ENCODE measurements at places on chromosomes 7 and 10. TPM values are rescaled to one million over a fixed set of nuclear protein-coding genes. Genes with fewer than 3 reads are reported as not detected.

The MSMB gene
- not detected for total RNA-seq

The VPS37D gene
- total RNA-seq: 0.34 TPM

The GSTO2 gene
- 1.4 TPM for total RNA-seq

The CBX3 gene
- 275 TPM for total RNA-seq

The SGCE gene
- total RNA-seq: 2.0 TPM

The DENND2A gene
- not detected for total RNA-seq

The FAM13C gene
- total RNA-seq: not detected

The CHRM2 gene
- not detected for total RNA-seq

The SKAP2 gene
- 9.2 TPM for total RNA-seq

The EFCAB10 gene
- not detected for total RNA-seq

The IKZF1 gene
- total RNA-seq: 360 TPM

The PSD gene
- 10.6 TPM for total RNA-seq

The SVOPL gene
- total RNA-seq: not detected

The IFIT1B gene
- not detected for total RNA-seq

The MOGAT3 gene
- total RNA-seq: not detected

DNA sequence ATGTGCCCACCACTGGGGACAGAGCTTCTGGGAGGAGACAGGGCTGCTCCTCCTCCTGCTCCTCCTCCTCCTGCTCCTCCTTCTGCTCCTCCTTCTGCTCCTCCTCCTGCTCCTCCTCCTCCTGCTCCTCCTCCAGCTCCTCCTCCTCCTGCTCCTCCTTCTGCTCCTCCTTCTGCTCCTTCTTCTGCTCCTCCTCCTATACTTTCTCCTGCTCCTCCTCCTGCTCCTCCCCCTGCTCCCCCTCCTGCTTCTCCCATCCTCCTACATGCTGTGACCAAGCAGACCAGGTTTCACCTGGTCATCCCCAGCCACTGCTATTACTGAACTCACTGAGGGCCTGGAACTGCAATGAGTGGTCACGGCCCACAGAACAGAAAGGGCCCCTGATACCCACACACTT lies 154.0 kb upstream of the PPP2R2D start:
- H3K27me3 ChIP-seq: no peaks in the 10 kb centered on the region
- H3K4me3 ChIP-seq: no peak overlapping the region

- no peak for DNase-seq
- H3K27me3 ChIP-seq: no peaks in the 10 kb centered on the region
- H3K36me3 ChIP-seq: no peaks in the 10 kb centered on the region
- no peak overlapping the region for H3K27ac ChIP-seq
Measured at GRCh38 chr7:101950450-101951119, 133.2 kb downstream of the CUX1 start.

DNA sequence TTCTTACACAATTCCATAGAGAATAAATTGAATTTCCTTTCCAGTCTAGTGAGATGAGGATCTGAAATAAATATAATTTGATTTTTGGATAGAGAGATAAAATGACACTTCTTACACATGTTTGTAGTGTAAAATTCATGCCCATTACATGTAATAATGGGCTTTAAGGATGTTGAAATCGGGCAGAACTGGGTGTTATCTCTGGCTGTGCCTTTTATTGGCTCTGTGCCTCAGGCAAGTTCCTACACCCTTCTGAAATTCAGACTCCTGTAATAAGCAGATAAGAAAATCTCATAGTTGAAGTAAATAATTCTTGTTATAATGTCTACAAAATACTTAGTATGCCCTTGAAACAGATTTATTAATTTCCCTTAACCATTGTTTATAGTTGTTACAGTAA lies 125.6 kb downstream of the SEMA3A start:
- DNase-seq: no peak
- H3K4me1 ChIP-seq: peaks cover 9% of the 10 kb centered on the region
- no peaks in the 10 kb centered on the region for H3K27me3 ChIP-seq
- no peak overlapping the region for H3K4me3 ChIP-seq
- H3K36me3 ChIP-seq: no peaks in the 10 kb centered on the region

GRCh38 chr7:102284891-102285539 lies 1.7 kb upstream of the SH2B2 start:
- no peak for DNase-seq
- peaks cover 5% of the 10 kb centered on the region for H3K4me1 ChIP-seq
- no peak overlapping the region for H3K27ac ChIP-seq
- H3K36me3 ChIP-seq: no peaks in the 10 kb centered on the region
- H3K4me3 ChIP-seq: peak overlapping the region; percentile 68
- peaks cover 17% of the 10 kb centered on the region for H3K27me3 ChIP-seq

GRCh38 chr7:94907026-94907810 lies at the start of gene PPP1R9A:
Gene PPP1R9A (plus strand): TSS chr7:94907594. CDS start chr7:94910114, 2,520 bp downstream.
- H3K27ac ChIP-seq: no peak within 1 kb of the TSS
- no peaks in the 10 kb centered on the region for H3K4me1 ChIP-seq
- H3K27me3 ChIP-seq: peaks cover 48% of the 10 kb centered on the region
- no peaks in the 10 kb centered on the region for H3K36me3 ChIP-seq

- no peak overlapping the region for H3K27ac ChIP-seq
- no peaks in the 10 kb centered on the region for H3K4me1 ChIP-seq
- peaks cover 14% of the 10 kb centered on the region for H3K27me3 ChIP-seq
- H3K4me3 ChIP-seq: no peak overlapping the region
Measured at GRCh38 chr10:43905512-43906236, 257.0 kb upstream of the ZNF32 start.

DNA sequence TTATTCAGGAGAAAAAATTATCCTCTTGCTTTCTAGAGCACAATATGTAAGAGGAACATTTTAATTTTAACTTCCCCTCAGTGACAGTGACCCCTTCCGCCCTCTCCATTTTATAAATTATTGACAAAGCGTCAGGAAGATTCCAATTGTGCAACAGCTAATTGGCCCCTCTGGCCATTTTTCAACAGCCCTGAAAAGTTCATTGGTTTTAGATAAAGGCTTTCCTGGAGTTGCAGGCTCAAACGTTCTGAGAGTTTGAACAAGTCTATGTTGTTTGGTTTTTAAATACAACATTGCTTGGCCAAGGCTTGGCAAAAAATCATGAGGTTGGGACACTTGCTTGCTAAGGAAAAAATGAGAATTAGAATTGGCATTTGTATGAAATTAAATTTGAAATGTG lies 422.2 kb upstream of the ANKRD30A start:
- no peak overlapping the region for H3K4me3 ChIP-seq
- DNase-seq: no peak
- H3K36me3 ChIP-seq: no peaks in the 10 kb centered on the region
- no peaks in the 10 kb centered on the region for H3K4me1 ChIP-seq
- no peaks in the 10 kb centered on the region for H3K27me3 ChIP-seq

DNA sequence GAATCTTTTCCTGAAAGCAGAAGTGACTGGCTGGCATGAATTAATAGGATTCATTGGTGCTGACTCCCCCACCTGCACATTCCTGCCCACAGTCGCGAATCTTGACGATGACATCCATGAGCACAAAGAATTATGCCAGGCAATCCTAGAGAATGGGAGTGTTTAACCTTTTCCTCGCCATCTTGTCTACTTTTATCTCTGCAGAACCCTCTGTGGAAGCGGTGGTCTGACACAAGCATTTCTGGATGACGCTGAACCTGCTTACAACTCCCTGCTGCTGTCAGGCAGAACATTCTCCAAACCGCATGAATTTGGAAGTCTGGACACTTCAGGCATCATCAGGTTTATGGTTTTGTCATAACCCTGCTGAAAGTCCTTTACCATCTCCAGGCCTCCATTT lies 36.5 kb downstream of the KLF6 start:
- peaks cover 3% of the 10 kb centered on the region for H3K4me1 ChIP-seq
- H3K27ac ChIP-seq: no peak overlapping the region
- no peak overlapping the region for H3K4me3 ChIP-seq
- H3K36me3 ChIP-seq: no peaks in the 10 kb centered on the region

- no peak overlapping the region for H3K4me3 ChIP-seq
- H3K36me3 ChIP-seq: no peaks in the 10 kb centered on the region
- H3K27me3 ChIP-seq: no peaks in the 10 kb centered on the region
- no peak overlapping the region for H3K27ac ChIP-seq
- DNase-seq: no peak
Measured at GRCh38 chr7:121739465-121739864, 133.5 kb upstream of the PTPRZ1 start.

DNA sequence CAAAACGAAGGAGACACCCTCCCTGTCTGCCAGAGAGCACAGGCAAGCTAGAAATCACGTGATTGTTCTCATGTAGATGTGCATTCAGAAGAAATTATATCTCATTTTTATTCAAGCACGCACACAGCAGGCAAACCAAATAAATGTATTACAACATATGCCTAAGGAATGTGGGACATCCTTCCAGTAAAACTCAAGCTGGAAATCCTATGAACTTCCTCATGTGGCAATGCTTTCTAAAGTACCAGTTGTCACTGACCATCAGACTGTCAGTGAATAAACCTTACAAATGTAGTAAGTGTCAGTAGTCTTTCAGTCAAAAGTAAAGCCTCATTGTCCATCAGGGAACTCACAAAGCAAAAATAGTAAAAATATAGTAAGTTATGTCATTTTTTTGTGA lies 350.1 kb upstream of the POM121L12 start:
- no peak for DNase-seq
- no peaks in the 10 kb centered on the region for H3K27me3 ChIP-seq
- H3K4me1 ChIP-seq: no peaks in the 10 kb centered on the region
- H3K27ac ChIP-seq: no peak overlapping the region

- peaks cover 42% of the 10 kb centered on the region for H3K4me1 ChIP-seq
- no peaks in the 10 kb centered on the region for H3K27me3 ChIP-seq
- H3K4me3 ChIP-seq: no peak overlapping the region
- no peak overlapping the region for H3K27ac ChIP-seq
- H3K36me3 ChIP-seq: no peaks in the 10 kb centered on the region
- DNase-seq: no peak
Measured at GRCh38 chr10:43820663-43821062, 172.0 kb upstream of the ZNF32 start.

- no peaks in the 10 kb centered on the region for H3K36me3 ChIP-seq
- no peak for DNase-seq
- H3K4me3 ChIP-seq: no peak overlapping the region
- no peak overlapping the region for H3K27ac ChIP-seq
- H3K4me1 ChIP-seq: peaks cover 4% of the 10 kb centered on the region
- H3K27me3 ChIP-seq: peaks cover 24% of the 10 kb centered on the region
Measured at GRCh38 chr10:43735907-43736306, 87.2 kb upstream of the ZNF32 start.

DNA sequence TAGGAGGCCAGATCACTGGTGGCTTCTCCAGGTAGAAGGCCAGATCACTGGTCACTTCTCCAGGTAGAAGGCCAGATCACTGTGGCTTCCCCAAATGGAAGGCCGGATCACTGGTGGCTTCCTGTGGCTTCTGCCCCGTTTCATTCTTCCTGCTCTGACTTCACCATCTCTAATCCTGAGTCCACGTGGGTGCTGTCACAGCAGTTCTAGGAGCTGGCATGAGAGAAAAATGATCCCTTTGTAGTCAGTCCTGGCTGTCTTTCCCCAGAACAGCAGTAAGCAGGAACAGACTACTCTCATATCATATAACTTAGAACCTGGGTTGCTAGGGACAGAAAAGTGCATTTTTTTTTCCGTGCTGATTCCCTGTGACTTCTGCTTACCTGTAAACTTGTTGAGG lies 90.9 kb downstream of the ACTR3B start:
- no peak for DNase-seq
- H3K27ac ChIP-seq: no peak overlapping the region
- no peaks in the 10 kb centered on the region for H3K36me3 ChIP-seq
- no peaks in the 10 kb centered on the region for H3K27me3 ChIP-seq
- H3K4me3 ChIP-seq: no peak overlapping the region

GRCh38 chr10:30437031-30437841 lies 3.3 kb downstream of the MAP3K8 start:
- peak; percentile 56 for DNase-seq
- no peaks in the 10 kb centered on the region for H3K27me3 ChIP-seq
- H3K36me3 ChIP-seq: peaks cover 71% of the 10 kb centered on the region
- peak overlapping the region; percentile 82 for H3K27ac ChIP-seq
- peaks cover 59% of the 10 kb centered on the region for H3K4me1 ChIP-seq

- no peaks in the 10 kb centered on the region for H3K27me3 ChIP-seq
- H3K4me3 ChIP-seq: no peak overlapping the region
- no peak for DNase-seq
- no peak overlapping the region for H3K27ac ChIP-seq
- H3K4me1 ChIP-seq: peaks cover 4% of the 10 kb centered on the region
- H3K36me3 ChIP-seq: no peaks in the 10 kb centered on the region
Measured at GRCh38 chr10:85594239-85594638, 772.4 kb downstream of the GRID1 start.

- no peak overlapping the region for H3K27ac ChIP-seq
- no peak overlapping the region for H3K4me3 ChIP-seq
- no peaks in the 10 kb centered on the region for H3K4me1 ChIP-seq
- H3K36me3 ChIP-seq: no peaks in the 10 kb centered on the region
- peaks cover 4% of the 10 kb centered on the region for H3K27me3 ChIP-seq
Measured at GRCh38 chr7:28487487-28487886, 75.2 kb downstream of the CREB5 start.

DNA sequence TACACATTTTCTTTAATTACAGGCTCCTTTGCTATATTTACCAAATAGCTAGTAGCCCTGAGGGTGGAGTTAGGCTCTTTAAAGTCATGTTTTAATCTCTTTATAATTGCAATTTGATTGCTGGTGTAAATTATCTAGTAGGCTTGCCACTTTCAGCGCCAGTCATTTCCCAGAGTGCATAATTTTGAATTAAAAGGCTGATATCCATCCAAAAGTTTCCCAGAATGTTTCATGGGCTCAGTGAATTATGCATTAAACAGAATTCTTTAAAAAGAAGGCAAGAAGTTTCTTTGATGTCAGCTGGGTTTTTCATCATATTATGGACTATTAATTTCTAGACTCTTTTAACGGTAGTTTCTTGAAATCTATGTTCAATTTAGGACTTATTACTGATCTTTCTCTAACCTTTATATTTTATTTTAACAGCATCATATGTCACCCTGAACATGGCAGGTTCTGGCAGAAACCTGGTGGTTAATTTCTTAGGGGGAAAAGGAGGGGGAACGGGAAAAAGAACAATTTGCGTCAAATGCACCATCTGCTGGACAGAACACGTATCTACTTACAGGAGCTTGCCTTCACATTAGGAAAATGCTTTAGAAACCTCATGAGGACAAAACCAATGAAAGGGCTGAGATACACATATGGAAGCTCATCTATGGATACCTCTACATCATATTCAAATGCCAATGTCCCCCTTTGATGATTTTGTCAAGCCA lies 171.1 kb downstream of the GRM3 start:
- no peak overlapping the region for H3K27ac ChIP-seq
- H3K27me3 ChIP-seq: no peaks in the 10 kb centered on the region
- no peak overlapping the region for H3K4me3 ChIP-seq
- no peaks in the 10 kb centered on the region for H3K4me1 ChIP-seq
- H3K36me3 ChIP-seq: no peaks in the 10 kb centered on the region

- H3K27ac ChIP-seq: no peak overlapping the region
- no peak overlapping the region for H3K4me3 ChIP-seq
- peaks cover 3% of the 10 kb centered on the region for H3K36me3 ChIP-seq
- no peaks in the 10 kb centered on the region for H3K27me3 ChIP-seq
- peaks cover 11% of the 10 kb centered on the region for H3K4me1 ChIP-seq
Measured at GRCh38 chr10:73623056-73623455, 18.2 kb downstream of the MYOZ1 start.
